ENCODE measurements at places on chromosomes 3 and 15. TPM values are rescaled to one million over a fixed set of nuclear protein-coding genes. Genes with fewer than 3 reads are reported as not detected.

DNA sequence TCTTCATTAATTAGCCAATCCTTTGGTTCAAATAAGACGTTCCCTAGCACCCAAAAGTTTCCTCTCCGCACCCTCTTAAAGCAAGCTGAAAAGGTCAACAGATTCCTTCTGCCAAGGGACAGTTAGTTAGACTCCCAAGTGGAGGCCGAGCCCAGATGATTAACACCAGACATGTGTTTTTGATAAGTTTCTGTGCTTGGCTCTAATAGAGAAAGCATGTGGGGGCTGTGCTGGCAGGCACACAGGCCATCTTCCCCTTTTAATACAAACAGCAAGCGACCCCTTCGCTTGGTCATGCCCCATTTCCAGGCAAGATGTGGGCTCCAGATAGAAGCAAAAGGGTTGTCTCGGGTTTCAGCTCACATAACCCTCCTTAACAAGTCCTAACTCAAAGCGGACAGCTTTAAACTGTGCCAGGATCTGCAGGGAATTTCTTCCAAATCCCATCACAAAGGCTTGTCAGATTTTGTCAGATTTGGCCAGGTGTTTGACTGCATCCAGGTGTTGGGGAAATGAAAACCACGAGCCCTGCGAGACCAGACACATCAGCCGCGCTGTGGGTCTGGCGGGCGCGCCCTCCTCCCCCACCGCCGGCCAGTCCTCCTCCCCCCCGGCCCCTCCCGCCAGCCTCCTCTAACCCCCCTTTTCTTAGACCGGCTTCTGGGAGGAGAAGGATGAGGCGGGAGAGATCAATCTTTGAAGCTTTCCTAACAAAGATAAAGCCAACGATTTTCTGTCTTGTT lies 3.3 kb downstream of the HES1 start:
- peak; percentile 40 for DNase-seq

DNA sequence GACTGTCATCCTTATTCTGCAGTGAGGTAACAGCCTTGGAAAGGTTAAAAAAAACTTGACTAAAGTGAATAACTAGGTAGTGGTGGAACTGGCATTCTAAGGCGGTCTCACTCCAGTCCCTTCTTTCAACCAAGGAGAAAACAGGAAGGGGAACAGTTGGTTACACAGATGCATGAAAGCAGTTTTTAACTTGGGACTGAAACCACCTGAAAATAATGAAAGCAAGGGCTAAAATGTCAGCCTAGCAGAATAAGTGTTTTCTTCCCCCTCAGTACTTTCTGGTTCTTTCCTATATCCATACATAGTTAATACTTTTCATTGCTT lies 748 bp upstream of the AVEN start:
- no peak for DNase-seq

TIMP4 gene
- polyA plus RNA-seq = 41.4 TPM

RNU6-1 gene
- polyA plus RNA-seq = not detected

SCAANT1 gene
- not detected for polyA plus RNA-seq

All from heart right ventricle (tissue), 16 donors.